HEK293T (cell line): ENCODE measurements at places on chromosomes 11 and 22.

DNA sequence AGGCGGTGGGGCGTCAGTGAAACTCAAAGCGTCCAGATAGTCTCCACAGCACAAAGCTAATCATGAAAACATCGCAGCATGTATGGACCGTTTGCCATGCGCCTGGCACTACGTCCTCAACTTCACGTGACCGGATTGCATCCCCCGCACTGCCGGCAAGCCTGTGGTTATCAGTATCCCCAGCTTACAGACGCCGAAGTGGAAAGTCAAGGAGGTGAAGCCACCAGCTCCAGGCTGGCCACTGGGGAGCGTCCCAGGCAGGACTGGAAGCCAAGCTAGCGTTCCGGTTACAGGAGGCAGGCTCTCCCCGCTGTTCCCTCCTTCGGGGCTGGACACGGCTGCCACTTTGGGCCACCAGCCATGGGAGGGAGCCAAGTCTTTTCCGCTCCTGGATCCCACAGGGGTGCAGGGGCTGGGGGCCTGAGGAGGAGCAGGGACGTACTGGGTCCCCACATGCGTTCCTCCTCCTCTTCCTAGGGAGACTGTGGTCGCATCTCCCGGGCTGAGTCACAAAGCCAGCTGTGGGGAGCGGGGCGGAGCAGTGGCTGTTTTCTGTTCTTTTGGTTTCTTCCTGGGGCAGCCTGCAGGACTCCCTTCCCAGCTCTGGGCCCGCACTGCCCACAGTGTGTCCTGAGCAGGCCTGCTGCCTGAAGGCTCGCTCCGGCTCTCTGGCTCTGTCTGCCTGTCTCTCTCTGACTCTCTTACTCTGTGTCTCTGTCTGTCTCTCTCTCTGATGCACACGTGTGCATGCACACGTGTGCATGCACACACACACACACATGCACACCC is 4.3 kb upstream of the OSBPL5 start:
- DNase-seq: no peak

GRCh38 chr11:17458268-17458667 is 18.4 kb downstream of the ABCC8 start:
- no peak for DNase-seq

GRCh38 chr11:47411884-47412746 is 3.7 kb downstream of the SLC39A13 start:
- DNase-seq: peak; percentile 64

GRCh38 chr11:115736146-115736545 is 231.9 kb upstream of the CADM1 start:
- DNase-seq: no peak

GRCh38 chr11:44286268-44286880 is 23.6 kb downstream of the ALX4 start:
- DNase-seq: peak; percentile 82

DNA sequence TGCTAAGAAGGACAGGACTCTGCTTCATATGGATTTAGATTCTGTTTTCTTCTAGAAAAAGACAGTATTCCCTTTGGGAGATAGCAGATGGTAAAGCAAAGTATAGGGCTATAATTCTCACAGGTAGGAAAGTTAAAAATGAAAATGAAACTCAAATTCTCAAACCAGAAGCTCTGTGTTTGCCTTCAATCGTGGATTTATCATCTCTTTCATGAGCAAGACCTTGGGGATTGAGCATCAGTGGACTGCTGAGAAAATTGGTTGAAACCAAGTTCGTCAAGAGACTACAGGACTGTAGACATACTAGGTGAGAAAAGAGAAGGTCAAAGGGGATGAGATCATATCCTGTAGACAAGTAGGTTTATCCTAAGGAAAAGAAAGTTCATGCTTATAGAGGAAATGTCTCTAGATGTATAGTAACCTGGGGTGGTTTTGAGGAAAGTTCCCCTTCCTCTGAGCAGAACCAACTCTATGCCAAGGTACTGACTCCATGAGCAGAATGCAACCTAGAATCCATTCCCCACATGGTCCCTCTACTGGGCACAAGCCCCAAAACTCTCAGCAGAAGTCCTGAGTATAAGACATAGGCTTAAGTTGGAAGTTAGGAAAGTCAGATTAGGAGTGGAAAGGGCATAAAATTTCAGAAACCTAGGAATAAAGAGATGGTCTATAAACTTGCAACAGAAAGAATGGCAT is 46.5 kb downstream of the SLC5A12 start:
- no peak for DNase-seq

GRCh38 chr11:75677275-75677674 is 8.4 kb upstream of the MAP6 start:
- no peak for DNase-seq

GRCh38 chr11:67371911-67372320 is 1.5 kb downstream of the CLCF1 start:
- no peak for DNase-seq

- DNase-seq: no peak
Observed at GRCh38 chr11:45100339-45100738, 46.1 kb upstream of the PRDM11 start.

GRCh38 chr11:128282053-128282452 is 305.3 kb downstream of the ETS1 start:
- no peak for DNase-seq

DNA sequence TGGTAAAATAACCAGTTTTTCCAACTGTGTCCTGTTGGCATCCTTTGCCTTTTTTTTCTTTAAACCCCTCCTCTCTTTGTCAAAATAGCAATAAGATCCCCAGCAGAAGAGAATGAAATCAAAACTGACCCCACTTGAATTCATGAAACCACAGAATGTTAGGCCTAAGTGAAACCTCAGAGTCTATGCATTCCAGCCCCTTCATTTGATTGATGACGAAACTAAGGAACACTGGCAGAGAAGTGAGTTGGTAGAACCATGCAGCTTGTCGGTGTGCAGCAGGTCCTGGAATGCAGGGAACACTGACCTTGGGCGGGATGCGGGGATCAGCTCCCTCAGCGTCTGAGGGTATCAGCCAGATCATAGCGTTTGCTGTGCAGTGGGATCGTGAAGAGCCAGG is 57.5 kb downstream of the GRK3 start:
- DNase-seq: no peak

DNA sequence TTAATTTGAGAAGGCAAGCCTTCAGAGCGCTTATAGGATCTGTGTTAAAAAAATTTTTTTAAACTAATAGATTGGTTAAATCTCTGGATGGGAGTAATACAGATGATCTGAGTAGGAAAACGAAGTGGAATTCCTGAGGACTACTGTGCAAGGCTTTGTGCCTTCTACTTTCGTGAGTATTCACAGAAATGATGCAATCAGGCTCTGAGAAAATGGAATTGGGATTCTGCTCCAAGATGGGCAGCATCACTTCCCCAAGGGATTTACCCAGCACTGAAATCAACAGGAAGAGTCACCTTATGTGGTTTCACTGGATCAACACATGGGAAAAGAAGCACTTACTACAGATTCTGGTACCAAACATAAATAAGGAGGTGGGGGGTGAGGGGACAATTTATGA is 12.5 kb downstream of the KMT5B start:
- no peak for DNase-seq

DNA sequence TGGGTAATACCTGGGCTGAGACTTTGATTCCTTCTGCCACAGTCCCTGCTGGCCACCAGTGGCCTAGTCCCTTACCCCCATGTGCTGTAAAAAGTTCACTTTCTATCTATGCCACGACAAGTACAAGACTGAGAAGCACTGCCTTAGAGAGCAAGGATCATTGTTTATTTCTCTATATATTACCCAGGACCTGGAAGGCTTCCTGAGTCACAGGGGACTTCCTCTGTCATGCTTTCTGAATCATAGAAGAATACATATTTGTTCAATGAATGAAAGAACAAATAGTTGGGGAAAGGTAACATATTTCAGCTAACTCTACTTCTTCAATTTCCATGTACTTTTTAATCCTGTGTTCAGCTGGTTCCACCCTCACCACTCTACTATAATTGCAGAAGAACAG is 5.5 kb upstream of the SYT9 start:
- no peak for DNase-seq

GRCh38 chr11:122572592-122572991 is 82.9 kb upstream of the UBASH3B start:
- no peak for DNase-seq

GRCh38 chr22:23270212-23270733 is 90.0 kb downstream of the BCR start:
- DNase-seq: peak; percentile 39

DNA sequence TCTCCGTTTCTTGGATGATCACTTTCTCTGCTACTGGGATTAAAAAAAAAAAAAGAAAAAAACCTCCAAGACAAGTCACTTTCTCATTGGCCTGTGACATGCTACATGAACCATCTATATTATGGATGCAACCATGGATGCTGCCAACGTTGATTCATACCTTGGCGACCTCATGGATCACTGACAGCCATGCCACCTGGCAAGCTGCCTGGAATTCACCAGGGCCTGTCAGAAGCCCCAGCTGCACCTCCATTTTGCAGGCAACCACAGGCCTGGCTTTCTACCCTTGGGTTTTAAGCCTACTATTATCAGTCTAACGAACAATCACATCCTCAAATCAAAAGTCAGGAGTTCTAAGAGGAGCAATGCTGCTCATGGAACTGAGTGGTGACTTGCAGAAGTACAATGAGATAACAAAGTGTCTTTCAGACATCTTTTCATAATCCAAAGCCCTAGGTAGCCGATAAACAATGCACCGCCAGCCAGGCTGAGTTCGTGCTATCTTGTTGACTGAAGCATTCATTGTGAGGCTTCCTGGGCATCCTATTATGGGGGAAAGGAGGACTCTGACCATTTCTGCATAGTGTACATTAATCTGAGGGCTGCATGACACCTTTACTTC is 48.0 kb upstream of the CADM1 start:
- DNase-seq: no peak

GRCh38 chr11:65776196-65776595 is 4.6 kb downstream of the AP5B1 start:
- no peak for DNase-seq

DNA sequence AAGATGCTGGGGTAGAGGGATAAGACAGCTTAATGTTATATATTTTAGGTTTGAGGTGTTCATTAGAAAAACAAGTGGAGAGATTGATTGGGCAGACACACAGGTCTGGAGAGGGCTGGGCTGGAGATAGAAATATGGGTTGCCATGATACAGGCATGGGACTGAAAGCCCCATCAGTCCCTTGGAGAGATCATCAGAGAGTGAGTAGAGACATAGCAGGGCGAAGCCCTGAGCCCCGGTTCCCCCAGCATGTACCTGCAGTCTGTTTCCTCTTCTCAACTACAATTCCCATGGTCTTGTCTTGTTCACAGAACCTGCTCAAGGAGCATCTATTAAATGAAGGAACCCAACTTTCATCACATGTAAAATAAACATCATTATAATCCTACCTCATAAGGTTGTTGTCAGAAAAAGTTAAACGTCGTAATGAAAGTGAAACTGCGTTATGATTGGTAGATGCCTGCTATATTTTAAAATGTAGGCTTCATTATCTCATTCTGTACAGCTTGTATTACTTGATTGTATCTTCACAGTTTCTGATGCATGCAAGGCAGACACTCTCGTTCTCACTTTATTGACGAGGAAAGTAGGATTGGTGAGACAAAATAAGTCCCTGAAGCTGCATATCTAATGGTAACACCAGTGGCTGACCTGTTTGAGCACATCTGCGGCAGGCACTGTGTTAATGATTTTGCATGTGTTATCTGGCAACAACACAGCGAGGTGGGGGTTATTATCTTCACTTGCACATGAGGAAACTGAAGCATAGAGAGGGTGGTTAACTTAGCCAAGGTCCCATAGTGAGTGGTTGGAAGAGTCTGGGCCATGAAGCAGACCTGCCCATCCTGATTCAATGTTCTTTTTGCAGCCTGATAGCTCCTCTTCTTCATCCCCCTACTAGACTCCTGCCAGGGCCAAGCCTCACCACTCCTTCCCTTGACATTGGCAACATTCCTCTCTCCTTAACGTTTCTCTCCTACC is 63.5 kb downstream of the ENDOD1 start:
- no peak for DNase-seq

DNA sequence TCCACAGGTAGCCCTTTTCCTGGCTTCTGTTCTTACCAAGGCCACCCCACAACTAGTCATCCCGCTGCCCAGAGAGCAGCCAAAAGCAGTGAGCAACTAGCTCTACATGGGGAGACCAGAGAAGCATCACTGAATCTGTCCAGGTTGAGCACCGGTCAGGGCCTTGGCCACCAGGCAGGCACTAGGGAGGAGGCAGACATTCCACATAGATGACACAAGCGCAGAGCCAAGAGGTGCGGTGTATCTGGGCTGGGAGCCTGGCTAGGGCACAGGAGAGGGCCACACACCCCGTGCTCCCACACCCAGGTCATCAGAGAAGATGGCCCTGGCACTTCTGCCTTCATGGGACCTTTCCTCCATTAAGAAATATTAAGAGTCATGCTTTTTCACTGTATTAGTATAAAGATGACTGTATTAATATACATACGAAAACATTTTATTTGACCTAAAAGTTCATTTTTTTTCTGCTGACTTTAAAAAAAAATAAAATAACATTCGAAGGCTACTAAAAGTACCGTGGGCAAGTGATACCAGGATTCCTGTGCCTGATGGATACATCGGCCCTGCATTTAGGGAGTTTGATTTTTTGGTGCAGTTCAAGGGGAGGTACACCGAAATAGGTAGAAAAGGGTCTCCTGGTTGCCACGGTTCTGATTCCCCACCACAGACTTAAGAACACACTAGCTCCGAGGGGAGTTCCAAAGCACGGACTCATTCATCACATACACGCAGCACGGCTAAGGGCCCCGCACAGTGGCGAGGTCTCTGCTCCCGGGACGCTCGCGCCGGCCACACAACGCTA is 1.2 kb downstream of the DGCR2 start:
- peak; percentile 52 for DNase-seq

GRCh38 chr11:125874556-125875124 is 12.8 kb upstream of the HYLS1 start:
- DNase-seq: peak; percentile 65

DNA sequence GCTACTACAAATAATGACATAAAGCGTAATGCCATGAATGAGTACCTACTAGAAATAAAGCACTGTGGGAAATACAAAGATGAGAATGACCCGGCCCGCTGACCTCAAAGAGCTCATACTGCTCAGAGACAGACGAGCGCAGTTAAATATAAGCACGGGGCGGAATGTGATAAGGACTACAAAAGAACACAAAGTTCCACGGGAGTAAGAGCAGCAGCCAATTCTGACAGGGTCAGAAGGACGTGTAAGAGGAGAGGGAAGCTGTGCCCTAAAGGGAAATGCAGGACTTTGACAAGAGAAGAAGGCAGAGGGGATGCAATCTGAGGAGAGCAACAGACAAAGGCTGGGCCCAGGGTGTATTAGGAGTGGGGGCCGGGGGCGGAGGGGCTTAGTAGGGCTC is 314.6 kb downstream of the LARGE1 start:
- DNase-seq: no peak

- DNase-seq: no peak
Observed at GRCh38 chr11:115385226-115385625, 119.0 kb downstream of the CADM1 start.

- no peak for DNase-seq
Observed at GRCh38 chr22:44671742-44672141, 30.3 kb upstream of the PRR5 start.

DNA sequence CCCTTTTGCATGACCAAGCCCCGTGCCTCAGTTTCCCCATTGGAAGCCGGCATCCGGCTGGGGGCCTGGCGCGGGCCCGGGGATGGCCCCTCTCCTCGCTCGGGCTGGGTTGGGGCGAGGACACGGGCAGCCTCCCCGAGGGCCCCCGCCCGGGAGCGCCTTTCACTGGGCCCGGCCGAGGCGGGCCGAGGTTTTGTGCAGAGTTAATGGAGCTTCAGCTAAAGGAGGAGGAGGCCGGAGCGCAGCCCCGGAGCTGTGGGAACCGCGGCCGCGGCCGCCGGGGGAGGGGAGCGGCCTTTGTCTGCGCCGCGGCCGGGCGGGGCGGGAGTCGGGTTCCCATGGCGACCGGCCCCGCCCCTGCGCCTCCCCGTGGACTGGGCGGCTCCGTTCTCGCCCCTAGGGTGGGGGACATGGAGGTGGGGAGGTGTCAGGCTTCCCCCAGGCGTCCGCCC is 1.4 kb upstream of the MAPK11 start:
- peak; percentile 81 for DNase-seq
